ENCODE measurements at places on chromosomes 2 and 18. TPM values are rescaled to one million over a fixed set of nuclear protein-coding genes. Genes with fewer than 3 reads are reported as not detected.

- DNase-seq: no peak
- no peak overlapping the region for H3K27ac ChIP-seq
- no peaks in the 10 kb centered on the region for H3K27me3 ChIP-seq
- no peaks in the 10 kb centered on the region for H3K36me3 ChIP-seq
- H3K4me1 ChIP-seq: no peaks in the 10 kb centered on the region
Observed at GRCh38 chr2:47737191-47737975, 45.6 kb upstream of the MSH6 start.

GRCh38 chr2:54439582-54439981, 16.5 kb upstream of the SPTBN1 start:
- no peak overlapping the region for H3K27ac ChIP-seq
- no peak for DNase-seq
- H3K4me1 ChIP-seq: peaks cover 54% of the 10 kb centered on the region
- no peak overlapping the region for H3K4me3 ChIP-seq
- no peaks in the 10 kb centered on the region for H3K27me3 ChIP-seq

GRCh38 chr2:204550751-204551511, 5.7 kb downstream of the PARD3B start:
- H3K27me3 ChIP-seq: peaks cover 7% of the 10 kb centered on the region
- H3K4me3 ChIP-seq: no peak overlapping the region
- no peaks in the 10 kb centered on the region for H3K36me3 ChIP-seq
- peaks cover 12% of the 10 kb centered on the region for H3K4me1 ChIP-seq

Gene MDH1B
- 2.3 TPM for total RNA-seq

Gene BMP10
- not detected for total RNA-seq

Measured in endothelial cell (in vitro differentiated cells).